ENCODE measurements at places on chromosomes 5 and 9.

DNA sequence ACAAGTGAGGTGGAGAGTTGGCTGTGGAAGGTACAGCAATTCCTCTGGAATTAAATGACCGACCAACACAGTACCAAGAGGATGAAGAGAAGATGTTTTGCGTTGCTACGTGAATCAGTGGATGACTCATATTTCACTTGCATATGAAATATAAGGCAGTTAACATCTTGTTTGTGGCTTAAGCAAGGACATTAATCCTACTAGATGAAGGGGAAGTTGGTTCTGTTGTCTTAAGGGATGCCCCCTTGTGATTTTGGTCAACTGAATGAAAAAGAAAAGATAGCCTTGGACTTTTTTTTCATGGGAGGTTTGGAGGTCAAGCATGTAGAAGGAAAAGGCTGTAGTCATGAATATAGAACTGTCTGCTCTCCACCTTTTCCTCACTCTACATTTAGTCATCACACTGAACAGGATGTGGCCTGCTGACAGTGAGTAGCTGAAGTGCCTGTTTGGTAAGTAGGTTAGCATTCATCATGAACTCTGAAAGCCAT, 33.9 kb downstream of the VLDLR start:
- DNase-seq: peak; percentile 14

DNA sequence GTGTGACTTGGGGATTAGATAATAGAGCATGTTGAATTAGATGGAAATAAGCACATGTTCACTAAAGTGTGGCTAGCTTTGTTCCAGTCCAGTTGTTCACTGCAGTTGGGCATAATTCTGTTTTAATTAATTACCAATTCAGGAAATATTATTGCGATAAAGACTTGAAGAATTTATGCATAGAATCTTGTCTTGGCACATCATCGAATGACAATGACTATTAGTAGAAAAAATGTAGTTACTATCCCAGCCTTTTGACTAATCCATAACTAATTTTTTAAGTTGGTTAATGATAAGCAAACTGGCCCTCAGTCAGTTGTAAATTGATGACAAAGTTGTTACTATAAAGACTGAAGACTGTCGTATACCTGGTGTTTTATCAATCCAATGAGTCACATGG, 10.5 kb downstream of the LNPEP start:
- no peak for DNase-seq

DNA sequence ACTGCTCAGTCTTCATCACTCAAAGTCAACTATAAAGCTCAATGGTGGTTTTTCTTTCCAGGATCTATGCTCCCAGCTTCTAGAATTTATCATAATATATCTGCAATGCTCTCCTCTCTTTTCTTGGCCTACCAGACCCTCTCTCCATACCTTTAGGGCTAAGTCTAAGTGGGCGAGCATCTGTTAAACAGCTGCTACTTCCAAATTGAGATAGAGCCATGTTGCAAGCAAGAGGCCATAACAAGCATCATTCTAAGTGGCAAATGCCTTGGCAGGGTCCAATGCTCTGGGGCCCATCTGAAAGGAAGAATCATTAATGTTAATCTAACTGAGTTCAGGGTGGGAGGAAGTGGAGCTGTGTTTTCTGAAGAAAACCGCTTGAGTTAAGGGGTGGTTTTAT, 324.0 kb downstream of the TLR4 start:
- no peak for DNase-seq

DNA sequence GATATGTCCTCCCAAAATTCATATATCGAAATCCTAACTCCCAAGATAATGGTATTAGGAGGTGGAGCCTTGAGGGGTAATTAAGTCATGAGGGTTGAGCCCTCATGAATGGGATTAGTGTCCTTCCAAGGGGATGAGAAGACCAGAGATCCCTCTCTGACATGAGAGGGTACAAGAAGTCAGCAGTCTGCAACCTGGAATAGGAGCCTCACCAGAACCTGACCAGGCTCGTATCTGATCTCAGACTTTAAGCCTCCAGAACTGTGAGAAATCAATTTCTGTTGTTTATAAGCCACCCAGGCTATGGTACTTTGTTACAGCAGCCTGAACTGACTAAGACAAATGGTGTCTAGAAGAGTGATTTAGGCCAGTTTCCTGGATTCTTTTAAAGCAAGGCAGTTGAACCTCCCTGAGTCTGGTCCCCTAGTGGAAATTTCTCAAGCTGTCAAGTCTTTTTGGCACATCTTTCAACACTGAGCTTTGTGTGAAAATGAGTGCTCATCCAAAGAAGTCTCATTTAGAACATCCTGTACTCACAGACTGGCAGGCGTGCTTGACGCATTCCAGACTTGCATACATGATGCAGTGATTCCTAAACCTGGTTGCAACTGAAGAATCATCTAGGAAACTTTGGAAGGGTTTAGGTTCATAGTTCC, 254.8 kb upstream of the PPP1R2B start:
- no peak for DNase-seq

GRCh38 chr9:135281791-135282737, 194.6 kb downstream of the OLFM1 start:
- no peak for DNase-seq

DNA sequence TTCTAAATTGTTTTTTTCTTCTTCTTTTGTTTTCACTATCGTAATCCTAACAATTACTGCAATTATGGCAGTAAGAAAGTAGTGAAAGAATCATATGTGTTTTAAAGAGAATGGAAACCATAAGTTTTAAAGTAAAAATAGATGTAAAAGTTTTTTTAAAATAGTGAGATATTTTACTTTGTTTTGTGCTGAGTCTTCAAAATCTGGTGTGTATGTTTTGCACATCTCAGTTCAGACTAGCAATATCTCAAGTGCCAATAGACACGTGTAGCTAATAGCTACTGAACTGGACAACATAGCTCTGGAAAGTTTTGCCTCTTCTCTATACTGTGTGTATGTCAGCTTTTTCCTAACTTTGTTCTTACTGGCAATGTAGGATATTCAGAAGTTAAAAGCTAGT, 45.0 kb downstream of the CDH6 start:
- DNase-seq: no peak

- DNase-seq: peak; percentile 17
Measured at GRCh38 chr9:121499427-121500164, at the start of gene GGTA1. Gene GGTA1 (minus strand): TSS chr9:121499844. CDS start chr9:121467922, 31,922 bp downstream.

- no peak for DNase-seq
Measured at GRCh38 chr5:169561893-169562292, 21.7 kb upstream of the SPDL1 start.

DNA sequence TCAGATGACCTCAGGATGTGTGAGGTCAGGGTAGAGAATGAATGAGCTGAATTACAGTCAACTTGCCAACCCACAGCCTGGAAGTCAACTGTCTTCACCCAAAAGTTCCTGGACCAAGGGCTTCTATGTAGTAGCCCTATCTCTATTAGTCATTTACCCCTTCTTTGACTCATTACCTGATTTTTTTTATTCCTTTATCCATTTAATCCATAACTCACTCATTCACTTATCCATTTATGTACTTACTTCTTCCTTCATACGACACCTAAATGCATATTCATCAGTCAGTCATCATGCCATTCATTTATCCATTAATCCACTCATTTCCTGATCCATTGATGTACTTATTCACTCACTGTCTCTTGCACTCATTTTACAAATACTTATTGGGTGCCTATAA, 212.7 kb downstream of the PAPPA start:
- no peak for DNase-seq

DNA sequence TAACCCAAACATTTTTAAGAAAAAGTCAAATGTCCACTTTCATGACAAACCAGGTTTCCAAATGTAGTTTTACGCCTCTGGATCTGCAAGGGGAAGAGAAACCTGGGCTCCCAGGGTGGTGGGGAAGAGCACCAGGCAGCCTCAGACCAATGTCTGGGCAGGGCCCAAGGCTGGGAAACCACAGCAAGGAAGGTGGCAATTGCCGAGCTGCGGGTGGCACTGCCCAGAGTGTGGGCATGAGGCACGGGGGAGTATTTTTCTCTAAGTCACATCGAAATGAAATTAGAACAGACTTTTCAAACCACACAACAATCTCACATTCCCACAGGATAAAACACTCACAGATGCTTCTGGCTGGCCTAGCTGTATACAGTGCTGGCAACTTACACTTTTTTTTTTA, 32.6 kb upstream of the RASGEF1C start:
- no peak for DNase-seq

GRCh38 chr9:121841771-121842611, 190.6 kb downstream of the DAB2IP start:
- DNase-seq: no peak

DNA sequence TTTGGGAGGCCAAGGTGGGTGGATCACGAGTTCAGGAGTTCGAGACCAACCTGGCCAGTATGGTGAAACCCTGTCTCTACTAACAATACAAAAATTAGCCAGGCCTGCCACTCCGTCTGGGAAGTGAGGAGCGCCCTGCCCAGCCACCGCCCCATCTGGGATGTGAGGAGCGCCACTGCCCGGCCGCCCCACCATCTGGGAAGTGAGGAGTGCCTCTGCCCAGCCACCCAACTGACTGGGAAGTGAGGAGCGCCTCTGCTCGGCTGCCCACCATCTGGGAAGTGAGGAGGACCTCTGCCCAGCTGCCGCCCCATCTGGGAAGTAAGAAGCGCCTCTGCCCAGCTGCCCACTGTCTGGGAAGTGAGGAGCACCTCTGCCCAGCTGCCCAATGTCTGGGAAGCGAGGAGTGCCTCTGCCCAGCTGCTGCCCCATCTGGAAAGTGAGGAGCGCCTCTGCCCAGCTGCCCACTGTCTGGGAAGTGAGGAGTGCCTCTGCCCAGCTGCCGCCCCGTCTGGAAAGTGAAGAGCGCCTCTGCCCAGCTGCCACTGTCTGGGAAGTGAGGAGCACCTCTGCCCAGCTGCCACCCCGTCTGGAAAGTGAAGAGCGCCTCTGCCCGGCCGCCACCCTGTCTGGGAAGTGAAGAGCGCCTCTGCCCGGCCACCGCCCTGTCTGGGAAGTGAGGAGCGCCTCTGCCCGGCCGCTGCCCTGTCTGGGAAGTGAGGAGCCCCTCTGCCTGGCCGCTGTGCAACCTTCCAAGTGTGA, 5.3 kb downstream of the ALDH7A1 start:
- DNase-seq: no peak

All from CD4-positive, alpha-beta T cell treated with Interferon gamma for 1 hour (primary cell).